Stimulated activated CD4-positive, alpha-beta T cell treated with anti-CD3 and anti-CD28 coated beads, Interleukin-12 subunit alpha, Interleukin-12 subunit beta, amount 100 ng/mL, for 4 hours (primary cell): ENCODE measurements at places on chromosomes 2 and 18.
A peak's percentile ranks its signal among the peaks of the same experiment; 100 is the strongest.

DNA sequence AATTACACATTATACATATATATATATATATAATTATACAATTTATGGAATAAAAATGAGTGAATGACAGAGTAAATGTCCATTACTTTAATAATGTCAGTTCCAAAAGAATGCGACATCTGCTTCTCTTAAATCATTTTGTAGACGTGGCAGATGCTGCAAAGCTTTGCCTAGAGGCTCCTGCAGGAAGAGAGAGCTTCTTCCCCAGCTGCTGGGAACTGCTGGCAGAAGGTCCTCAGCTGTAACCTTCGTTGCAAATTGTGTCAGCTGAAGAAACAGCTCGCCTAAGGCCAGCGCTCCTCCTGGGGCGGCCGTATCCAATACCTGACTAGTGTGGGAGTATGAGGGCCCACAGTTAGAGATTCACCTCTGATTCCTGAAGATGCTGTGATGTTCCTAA is 9.6 kb upstream of the THNSL2 start:
- DNase-seq = no peak

DNA sequence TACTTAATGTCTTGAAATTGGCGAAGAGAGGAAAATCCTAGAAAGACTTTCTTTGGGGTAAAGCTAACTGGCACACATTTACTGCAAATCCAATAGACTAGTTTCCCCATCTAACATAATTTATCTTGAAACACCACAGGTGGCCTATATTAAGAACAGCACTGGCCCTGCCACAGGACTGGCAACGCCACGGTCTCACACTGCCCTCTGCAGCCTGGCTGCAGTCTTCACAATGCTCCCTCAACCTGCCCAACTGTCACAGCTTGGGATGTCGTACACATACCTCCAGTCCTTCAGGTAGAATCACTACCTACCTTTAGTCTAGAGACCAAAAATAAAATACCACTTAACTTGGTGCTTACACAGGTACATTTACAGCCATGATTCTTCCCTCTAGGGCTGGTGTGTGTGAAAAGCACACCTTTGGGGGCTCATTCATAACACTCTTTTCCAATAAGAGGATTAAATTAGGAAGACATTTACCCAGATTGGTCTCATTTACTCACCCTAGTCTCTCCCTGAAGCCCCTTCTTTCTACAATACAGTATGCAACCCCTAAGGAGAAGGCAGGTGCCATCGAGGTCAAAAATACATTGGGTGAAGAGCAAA is 222.2 kb downstream of the C1D start:
- peak; percentile 20 for DNase-seq

DNA sequence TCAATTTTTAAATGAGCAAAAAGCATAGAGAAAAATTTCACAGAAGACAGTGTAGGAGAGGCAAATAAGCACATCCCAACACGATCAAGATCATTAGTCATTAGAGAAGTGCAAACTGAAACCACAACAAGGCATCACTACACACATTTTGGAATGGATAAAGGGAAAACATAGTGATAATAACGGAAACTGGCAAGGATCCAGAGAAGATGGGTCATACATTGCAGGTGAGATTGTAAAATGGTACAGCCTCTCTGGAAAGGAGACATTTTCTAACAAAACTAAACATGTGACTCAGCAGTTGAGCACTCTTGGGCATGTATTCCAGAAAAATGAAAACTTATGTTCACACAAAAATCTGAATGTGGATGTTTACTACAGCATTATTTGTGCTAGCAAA is 98.3 kb upstream of the TMEM17 start:
- no peak for DNase-seq

DNA sequence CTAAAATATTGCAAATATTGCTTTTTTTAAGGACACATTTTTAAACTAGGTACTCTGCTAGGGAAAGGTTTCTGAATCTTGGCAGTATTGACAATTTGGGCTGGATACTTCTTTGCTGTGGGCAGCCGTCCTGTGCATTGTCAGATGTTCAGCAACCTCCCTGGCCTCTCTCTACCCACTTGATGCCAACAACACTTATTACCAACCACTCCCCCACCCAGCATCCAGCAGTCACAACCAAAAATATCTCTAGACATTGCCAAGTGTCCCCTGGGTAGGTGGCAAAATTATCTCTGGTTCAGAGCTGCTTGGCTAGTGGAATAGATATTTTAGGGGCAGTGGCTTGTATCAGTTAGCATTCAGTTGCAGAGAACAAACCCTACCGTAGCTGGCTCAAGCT is 114.3 kb upstream of the PNPT1 start:
- no peak for DNase-seq

DNA sequence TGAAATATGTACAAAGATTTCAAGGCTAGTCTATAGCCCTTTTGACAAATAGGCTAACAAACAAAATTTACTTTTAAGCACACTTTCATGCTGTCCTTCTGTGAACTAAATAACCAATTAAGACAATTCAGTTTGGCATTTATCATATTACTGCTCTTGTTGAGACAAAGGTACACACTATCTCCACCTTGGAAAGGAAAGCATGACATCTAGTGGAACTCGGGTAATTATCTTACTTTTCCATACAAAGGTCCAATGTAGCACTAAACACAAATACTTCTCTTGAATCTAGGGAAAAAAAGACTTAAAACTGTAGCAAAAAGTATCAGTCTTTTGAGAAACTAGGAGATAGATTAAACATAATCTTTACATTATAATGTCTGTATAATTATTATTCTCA is 125.0 kb upstream of the CD226 start:
- DNase-seq = no peak

DNA sequence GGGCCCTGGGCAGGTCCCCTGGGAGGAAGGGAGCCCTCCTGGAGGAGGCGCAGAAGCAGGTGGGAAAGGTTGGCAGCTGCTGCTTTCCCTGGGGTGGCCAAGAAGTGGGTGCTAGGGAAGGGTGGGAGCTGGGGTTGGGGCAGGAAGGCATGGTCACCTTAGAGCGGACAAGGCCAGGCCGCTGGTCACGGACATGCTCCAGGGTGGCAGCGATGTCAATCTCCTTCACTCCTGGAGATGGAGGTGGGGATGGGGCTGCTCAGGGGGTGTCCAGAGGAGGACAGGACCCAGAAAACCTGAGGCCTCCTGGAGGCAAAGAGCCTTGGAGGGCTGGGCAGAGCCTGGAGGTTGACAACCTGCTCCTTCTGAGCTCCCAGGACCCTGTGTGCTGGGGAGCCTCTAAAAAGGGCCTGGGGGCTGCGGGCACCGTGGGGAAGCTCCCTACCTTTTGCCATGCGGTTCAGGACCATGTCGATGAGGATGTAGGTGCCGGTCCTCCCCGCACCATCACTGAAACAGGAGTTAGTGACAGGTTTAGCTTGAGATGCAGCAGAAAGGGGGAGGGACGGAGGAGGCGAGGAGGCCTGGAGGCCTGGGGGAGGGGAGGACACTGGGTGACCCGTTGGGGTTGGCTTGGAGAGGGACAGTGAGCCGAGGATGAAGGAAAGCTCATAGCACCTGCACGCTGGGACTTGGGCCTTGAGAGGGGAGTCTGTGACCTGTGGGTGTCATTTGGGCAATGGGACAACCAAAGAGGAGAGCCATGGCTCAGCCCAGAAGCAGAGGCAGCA is 11.4 kb downstream of the DNAJB2 start:
- no peak for DNase-seq

- DNase-seq = no peak
Measured at GRCh38 chr2:31141443-31142085, 3.3 kb upstream of the GALNT14 start.

GRCh38 chr2:50851886-50852285 is 180.0 kb downstream of the NRXN1 start:
- DNase-seq = no peak
